ENCODE measurements at places on chromosomes 7 and 10.

GRCh38 chr7:75658369-75658768 lies 80.4 kb downstream of the HIP1 start:
- DNase-seq = no peak

DNA sequence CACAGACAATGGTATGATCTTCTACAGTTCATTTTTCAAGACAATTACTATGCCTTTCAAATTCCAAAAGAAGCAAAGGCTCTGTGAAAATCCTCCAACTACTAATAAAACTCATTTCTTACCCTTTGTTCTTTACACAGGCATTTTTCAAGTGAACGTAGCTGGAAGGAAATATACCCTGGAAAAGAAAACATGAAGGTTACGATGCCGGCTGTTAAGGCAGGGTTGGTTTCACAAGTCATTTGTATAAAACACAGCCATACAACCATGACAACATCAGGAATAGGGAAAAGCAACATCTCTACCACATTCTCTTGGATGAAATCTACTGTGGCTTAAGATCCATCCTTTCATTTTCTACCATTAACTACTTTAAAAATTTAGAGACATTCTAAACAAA lies 207.9 kb downstream of the DOCK4 start:
- no peak for DNase-seq

GRCh38 chr7:86908948-86909347 lies 150.5 kb downstream of the ELAPOR2 start:
- peak; percentile 22 for DNase-seq

DNA sequence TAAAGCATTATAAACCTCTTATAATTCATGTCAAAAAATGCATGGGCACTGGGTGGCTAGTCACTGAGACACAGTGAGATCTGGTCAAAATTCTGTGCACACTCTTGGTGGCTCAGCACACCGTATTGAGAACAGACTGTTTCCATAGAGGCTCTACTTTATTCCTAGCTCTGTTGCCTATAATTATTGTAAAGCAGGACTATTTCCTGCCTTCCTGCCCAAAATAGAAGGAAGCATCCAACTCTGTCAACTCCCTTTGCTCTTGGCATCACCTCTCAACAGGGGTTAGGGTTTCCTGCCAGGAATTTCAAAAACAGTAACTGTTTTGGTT lies 45.1 kb downstream of the PTN start:
- DNase-seq = no peak

GRCh38 chr7:130079846-130080394 lies 9.6 kb downstream of the KLHDC10 start:
- DNase-seq = no peak

- no peak for DNase-seq
Measured at GRCh38 chr7:118629898-118630438, 405.5 kb downstream of the ANKRD7 start.

GRCh38 chr10:46298477-46299285 lies 11.9 kb downstream of the ANTXRL start:
- no peak for DNase-seq

GRCh38 chr7:20364571-20365196 lies 34.0 kb downstream of the ITGB8 start:
- DNase-seq = no peak

GRCh38 chr7:155409980-155410379 lies 47.9 kb upstream of the EN2 start:
- DNase-seq = no peak

- no peak for DNase-seq
Measured at GRCh38 chr7:44470628-44471245, 19.7 kb downstream of the NUDCD3 start.

DNA sequence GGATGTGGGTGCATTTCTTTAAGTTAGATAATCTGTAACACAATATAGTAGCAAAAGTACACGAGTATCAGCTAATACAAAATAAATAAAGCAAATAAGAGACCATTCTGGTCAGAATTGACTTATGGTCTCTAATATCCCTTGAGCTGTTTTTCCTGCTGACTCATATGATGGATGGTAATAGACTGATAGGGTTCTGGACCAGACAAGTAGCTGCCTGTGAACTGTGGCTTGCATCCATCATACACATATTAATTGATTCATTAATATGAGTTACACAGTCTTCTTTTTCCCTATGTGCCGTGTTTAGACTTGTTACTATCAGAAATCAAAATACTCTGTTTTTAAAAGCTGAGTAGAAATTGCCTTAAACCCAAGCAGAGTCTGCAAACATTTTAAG lies 762.8 kb downstream of the GATA3 start:
- DNase-seq = no peak

- DNase-seq = no peak
Measured at GRCh38 chr7:4964506-4964905, 5.5 kb upstream of the MMD2 start.

- no peak for DNase-seq
Measured at GRCh38 chr10:80870282-80870681, 332.6 kb downstream of the SH2D4B start.

DNA sequence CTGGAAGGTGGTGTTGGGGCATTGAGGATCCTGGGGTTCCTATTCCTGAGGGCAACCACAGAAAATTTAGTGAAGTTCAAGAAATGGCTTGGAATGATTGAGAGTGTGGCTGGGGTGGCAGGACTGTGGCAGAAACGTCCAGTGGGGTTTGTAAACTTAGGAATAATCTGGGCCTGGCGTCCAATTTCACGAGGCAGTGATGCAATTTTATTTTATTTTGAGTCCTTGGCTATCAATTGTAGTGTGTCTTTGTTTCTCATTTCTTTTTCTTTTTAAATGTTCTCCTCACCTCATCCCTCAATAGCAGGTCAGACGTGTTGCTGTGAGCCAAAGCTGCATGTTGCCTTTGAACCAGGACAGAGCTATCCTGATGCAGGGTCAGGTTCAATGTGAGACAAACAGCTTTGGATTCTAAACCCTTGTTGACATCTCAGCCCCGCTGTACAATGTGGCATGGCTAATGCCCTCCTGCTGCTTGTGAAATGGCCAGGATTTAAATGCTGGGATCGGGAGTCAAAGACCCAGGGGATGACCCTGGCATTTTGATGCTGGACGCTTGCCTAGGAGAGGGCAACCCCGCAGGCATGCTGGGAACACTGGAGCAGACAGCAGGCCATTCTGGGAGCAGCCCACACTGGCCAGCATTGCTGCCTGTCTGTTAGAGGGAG lies 64.8 kb downstream of the RBM20 start:
- no peak for DNase-seq

- no peak for DNase-seq
Measured at GRCh38 chr10:118760265-118760664, 5.5 kb upstream of the CACUL1 start.

GRCh38 chr10:97572214-97572989 lies at the start of gene ANKRD2:
ANKRD2 (plus strand) TSS chr10:97572779; CDS start chr10:97572789, 10 bp downstream.
- DNase-seq = peak; percentile 63

- DNase-seq = no peak
Measured at GRCh38 chr10:75976681-75977080, 545.3 kb downstream of the LRMDA start.

- no peak for DNase-seq
Measured at GRCh38 chr10:9097206-9097990, 1042.9 kb downstream of the GATA3 start.

DNA sequence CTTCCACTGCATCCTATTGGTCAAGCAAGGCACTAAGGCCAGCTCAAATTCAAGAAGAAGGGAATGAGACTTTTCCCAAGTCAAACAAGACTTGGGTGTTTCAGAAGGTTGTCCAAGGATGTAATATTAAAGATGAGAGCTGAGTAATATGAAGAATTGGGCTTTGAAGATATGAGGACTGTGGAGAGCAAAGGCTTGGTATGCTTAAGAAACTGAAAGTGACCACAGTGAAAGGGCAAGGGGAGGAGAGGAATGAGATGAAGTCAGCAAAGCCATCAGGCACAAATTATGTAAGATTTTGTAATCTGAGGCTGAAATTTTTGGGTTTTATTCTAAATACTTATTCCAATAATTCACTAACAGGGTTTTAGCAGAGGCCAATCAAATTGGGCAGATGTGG lies 38.6 kb upstream of the NPY start:
- DNase-seq = no peak

GRCh38 chr10:62732841-62733653 lies 71.5 kb upstream of the ADO start:
- DNase-seq = peak; percentile 79

DNA sequence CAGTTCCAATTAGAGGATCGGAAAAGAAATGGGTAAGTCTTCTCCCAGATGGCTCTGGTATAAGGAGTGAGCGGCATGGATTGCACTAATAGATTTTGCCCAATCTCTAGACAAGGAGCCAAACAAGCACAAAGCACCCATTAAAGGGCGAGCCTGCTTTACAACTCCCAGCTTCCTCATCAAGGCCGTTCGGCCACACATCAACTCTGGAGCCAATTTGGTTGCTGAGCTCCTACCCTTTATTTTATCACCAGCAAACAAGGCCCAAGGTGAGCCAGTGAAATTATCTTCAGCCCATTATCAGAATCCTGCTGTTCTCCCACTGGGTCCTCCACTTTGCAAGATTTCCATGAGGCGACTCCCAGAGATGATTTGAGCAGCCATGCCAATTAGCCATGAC lies 292.2 kb upstream of the NPVF start:
- DNase-seq = no peak

GRCh38 chr7:77415823-77416620 lies at the start of gene GSAP:
GSAP (minus strand) TSS chr7:77416349; CDS start chr7:77416321, 28 bp downstream.
- DNase-seq = no peak

- DNase-seq = no peak
Measured at GRCh38 chr7:92246360-92247101, 757 bp downstream of the ANKIB1 start.

- DNase-seq = no peak
Measured at GRCh38 chr7:39594988-39595620, 28.3 kb upstream of the RALA start.

GRCh38 chr7:123784263-123784662 lies 35.5 kb upstream of the WASL start:
- no peak for DNase-seq
